Neural crest cell (in vitro differentiated cells): ENCODE measurements at places on chromosomes 13 and 19. TPM values are rescaled to one million over a fixed set of nuclear protein-coding genes. Genes with fewer than 3 reads are reported as not detected.

ZNF681 gene
- 9.4 and 11.5 TPM in 2 replicates for total RNA-seq

TPTE2 gene
- 0.14 and 0.18 TPM in 2 replicates for total RNA-seq

MED4 gene
- 58.9 and 63.8 TPM in 2 replicates for total RNA-seq

FGF22 gene
- 0.51 and 0.84 TPM in 2 replicates for total RNA-seq

PODNL1 gene
- total RNA-seq = 0.14 and 0.42 TPM in 2 replicates

DCT gene
- total RNA-seq = 0.12 and 0.43 TPM in 2 replicates

PSPN gene
- total RNA-seq = 4.1 and 4.4 TPM in 2 replicates

ZNF560 gene
- 0.12 TPM in 1 of 2 replicates, not detected in the other for total RNA-seq

CCNE1 gene
- 26.1 and 29.7 TPM in 2 replicates for total RNA-seq
